ENCODE measurements at places on chromosomes 13 and 19.

GRCh38 chr13:96223231-96223630, 133.3 kb downstream of the HS6ST3 start:
- DNase-seq: no peak

DNA sequence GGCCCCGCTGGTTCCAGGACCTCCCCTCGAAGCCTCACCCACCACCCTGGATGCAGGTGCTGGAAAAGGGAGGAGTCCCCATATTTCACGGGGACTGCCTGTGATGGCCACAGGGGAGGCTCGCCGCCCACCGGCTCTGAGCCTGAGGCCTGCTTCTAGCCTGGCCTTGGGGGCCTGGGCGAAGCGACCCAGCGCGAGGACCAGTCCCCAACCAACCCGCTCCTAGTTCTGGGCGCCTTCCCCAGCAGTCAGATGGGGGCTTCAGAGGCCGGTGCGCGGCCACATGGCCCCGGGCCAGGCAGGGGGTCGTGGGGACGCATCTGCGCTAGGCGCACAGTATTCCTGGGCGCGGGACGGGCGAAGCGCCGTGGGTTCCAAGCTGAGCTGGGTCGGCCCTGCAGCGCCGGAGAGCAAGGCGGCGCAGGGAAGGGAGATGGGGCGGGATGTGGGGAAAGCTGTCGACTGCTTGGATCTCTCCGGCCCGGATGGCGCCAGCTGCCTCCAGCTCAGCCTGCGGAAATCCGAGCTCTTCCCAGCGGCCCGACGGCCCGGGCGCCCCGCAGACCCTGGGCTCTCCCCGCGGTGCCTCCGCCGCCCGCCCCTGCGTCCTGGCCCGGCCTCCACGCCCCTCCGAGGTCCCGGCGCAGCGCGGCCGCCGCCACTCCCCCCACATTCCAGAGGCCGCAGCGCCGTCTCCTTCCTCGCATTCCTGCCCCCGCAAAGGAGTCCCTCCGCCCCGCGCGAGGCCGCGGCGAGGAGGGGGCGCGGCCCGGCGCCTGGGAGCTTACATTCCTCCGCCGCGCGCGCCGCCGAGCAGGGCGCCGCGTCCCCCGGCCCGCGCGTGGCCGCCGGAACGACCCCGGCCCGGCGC, at the start of gene WTIP:
TSS of gene WTIP (plus strand) at position 788 of the 871 bp plus-strand sequence. CDS start 217 bp downstream, outside the sequence.
- DNase-seq: no peak

GRCh38 chr13:40648040-40648439, 18.4 kb downstream of the FOXO1 start:
- no peak for DNase-seq

- no peak for DNase-seq
Measured at GRCh38 chr13:109790086-109790485, 3.7 kb upstream of the IRS2 start.

All from stimulated activated CD8-positive, alpha-beta memory T cell treated with anti-CD3 and anti-CD28 coated beads, Interleukin-7, amount 100 ng/mL, for 48 hours (primary cell).